T-cell (primary cell): ENCODE measurements at places on chromosomes 4 and X. TPM values are rescaled to one million over a fixed set of nuclear protein-coding genes. Genes with fewer than 3 reads are reported as not detected.

DNA sequence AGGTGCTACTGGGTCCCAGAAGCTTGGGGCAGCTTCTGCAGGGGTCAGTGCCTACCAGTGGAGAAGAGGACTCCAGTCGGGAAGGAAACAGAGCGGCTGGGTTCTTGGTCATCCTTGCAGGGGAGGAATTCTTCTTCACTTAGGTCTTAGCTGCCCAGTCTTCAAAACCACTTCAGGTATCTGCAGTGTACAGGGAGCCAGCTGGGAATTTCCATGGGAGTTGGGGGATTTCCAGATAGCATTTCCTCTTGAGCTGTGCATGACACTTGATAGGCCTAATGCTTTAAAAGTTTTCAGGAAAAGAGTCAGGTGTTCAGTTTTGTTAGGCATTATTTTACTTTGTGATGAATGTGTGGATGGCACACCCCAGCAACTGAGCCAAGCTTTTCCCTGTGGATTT, 58.1 kb upstream of the ENPP6 start:
- no peak for DNase-seq

GRCh38 chr4:57412259-57413054, 302.3 kb upstream of the IGFBP7 start:
- DNase-seq: no peak

DNA sequence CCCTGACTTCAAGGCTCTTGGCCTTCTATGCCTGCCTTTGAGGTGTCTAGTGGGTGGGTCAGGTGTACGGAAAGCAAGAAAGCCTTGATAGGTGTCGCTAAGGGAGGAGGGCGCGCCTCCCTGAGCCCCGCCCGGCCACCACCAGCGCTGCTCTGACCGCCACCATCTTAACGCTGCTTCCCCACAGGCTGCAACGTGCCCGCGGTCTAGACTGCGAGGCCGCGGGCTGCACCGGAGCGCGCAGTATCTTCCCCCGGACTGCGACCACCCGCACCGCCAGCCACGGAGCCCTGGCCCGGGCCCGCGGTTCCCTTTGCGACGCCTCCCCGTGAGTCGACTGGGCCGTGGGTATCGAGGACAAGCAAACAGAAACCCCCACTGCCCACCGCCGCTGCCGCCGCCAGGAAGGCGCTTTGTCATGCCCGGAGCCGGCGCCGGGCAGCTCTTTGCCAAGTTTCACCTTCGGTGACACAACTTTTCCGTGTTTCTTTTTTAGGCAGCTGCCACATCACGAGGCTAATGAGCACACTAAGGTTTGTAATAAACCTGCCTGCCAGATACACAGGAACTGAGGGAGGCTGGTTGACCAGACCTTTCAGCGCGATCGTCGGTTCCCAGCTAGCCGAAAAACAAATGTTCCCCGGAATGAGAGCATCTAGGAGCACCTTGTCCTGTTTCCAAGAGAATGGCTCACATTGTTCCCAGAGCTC, 335.8 kb upstream of the F9 start:
- no peak for DNase-seq

GRCh38 chr4:155952501-155952901, 1.2 kb downstream of the CTSO start:
- DNase-seq: no peak

DNA sequence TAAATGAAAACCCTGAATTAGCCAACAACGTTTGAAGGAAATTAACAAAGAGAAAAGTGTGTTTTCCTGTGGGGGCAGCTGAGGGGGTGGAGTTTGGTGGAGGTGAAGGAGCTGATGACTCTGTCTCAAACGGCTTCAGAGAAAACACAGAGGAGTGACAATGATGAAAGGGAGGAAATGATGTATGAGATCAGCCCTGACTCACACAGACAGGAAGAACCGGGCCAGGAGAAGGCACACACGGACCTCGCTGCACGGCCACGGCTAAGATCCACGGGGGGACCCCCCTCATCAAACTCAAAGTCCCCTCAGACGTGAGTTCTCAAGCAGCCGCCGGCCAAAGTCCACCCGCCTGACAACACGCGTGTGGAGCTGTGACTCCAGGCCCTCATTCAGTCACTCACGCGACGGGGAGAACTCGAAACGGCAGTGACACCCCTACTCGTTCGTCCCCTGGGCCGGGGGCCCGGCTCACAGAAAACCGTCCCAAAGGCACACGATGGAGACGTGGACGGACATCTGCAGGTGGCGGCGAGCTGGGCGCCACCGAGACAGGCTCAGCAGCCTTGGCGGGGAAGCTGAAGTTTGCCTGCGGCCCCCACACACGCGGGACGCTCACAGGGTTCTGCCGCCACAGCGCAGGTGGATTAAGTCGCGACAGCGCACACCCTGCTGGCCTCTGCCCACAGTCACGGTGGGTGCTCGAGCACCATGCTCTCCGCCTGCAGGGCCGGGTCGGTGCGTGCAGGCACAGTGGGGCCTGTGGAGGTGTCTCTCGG, 28.8 kb downstream of the PPP2R3B start:
- peak; percentile 43 for DNase-seq

DNA sequence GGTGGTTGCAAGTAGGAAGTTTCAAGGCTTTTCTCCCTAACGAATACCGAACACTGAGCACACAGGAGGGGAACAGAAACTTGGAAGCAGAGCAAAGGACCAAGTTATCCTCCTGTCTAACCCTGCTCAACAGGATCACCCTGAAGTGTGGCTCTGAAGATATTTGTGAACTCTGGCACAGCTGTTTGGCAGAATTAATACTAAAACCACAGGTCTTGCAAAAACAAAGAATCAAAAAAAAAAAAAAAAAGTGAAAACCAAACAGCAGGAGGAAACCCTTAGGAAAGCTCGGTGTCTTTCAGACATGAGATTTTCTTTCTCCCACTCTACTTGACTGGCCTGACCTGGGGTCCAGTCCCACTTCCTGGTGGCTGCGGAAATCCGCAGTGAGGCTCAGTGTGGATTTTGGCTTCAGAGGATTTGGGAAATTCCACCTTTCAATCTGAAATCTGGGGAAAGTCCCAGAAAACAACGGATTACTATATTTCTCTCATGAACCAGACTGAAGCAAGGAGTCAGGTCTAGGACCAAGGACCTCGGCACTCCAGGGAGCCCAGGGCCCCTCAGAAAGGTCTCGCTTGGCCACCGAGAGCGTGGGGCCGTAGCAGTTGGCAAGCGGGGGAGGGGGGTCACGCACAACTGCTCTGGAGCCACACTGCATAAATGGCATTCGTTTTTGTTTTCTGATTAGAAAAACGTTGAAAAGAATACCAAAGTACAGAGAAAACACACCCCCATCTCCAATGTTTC, 867 bp downstream of the TIFA start:
- DNase-seq: no peak

GRCh38 chr4:89000844-89001360, 56.1 kb downstream of the FAM13A start:
- no peak for DNase-seq

- DNase-seq: no peak
These were observed 30.7 kb downstream of the TAF7L start for GRCh38 chrX:101260435-101260834.

GRCh38 chrX:37047776-37048175, 39.6 kb downstream of the FAM47C start:
- DNase-seq: no peak

The TBC1D14 gene
- 64.2 TPM for total RNA-seq

The ZGRF1 gene
- total RNA-seq: 7.9 TPM

The CSN1S1 gene
- not detected for total RNA-seq

The MUC7 gene
- not detected for total RNA-seq

The SGCB gene
- 7.7 TPM for total RNA-seq
